Upper lobe of left lung (tissue), 6 donors: ENCODE measurements at places on chromosomes 6 and 20. TPM values are rescaled to one million over a fixed set of nuclear protein-coding genes. Genes with fewer than 3 reads are reported as not detected.

The NFATC2 gene
- total RNA-seq: 6.1 TPM

GRCh38 chr6:41935193-41935574 is 6.4 kb downstream of the CCND3 start:
- H3K27ac ChIP-seq: no peak overlapping the region
- H3K4me1 ChIP-seq: peaks cover 54% of the 10 kb centered on the region
- no peak overlapping the region for H3K4me3 ChIP-seq

- H3K4me1 ChIP-seq: no peaks in the 10 kb centered on the region
- no peak for DNase-seq
- H3K36me3 ChIP-seq: no peaks in the 10 kb centered on the region
- no peaks in the 10 kb centered on the region for H3K27me3 ChIP-seq
Measured at GRCh38 chr6:133707456-133707855, 181.5 kb upstream of the TCF21 start.

GRCh38 chr6:96620851-96621250 is 57.9 kb downstream of the FHL5 start:
- no peaks in the 10 kb centered on the region for H3K4me1 ChIP-seq
- H3K27ac ChIP-seq: no peak overlapping the region
- H3K4me3 ChIP-seq: no peak overlapping the region
- H3K36me3 ChIP-seq: no peaks in the 10 kb centered on the region
- DNase-seq: no peak

DNA sequence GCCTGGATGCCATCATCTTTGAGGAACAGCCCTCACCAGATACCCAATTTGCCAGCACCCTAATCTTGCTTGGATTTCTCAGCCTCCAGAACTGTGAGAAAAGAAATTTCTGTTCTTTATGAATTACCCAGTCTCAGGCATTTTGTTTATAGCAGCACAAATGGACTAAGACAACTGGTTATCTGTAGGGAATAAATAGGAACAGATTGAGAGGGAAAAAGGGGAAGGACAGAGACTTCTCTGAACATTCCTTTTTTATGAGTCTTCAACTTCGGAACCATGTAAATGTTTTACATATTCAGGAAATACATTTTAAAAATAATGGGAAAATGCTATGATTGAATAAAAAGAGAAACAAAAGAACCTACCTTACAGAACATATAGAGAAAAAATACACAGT is 20.9 kb downstream of the KCTD20 start:
- no peak for DNase-seq
- peaks cover 3% of the 10 kb centered on the region for H3K4me1 ChIP-seq
- no peak overlapping the region for H3K27ac ChIP-seq
- H3K36me3 ChIP-seq: no peaks in the 10 kb centered on the region

The CALHM5 gene
- total RNA-seq: 2.9 TPM

The PRR18 gene
- 0.77 TPM for total RNA-seq

- H3K27ac ChIP-seq: no peak overlapping the region
- peaks cover 5% of the 10 kb centered on the region for H3K36me3 ChIP-seq
- no peaks in the 10 kb centered on the region for H3K4me1 ChIP-seq
- no peak for DNase-seq
- no peaks in the 10 kb centered on the region for H3K27me3 ChIP-seq
Measured at GRCh38 chr6:125859727-125860126, 69.0 kb downstream of the NCOA7 start.

DNA sequence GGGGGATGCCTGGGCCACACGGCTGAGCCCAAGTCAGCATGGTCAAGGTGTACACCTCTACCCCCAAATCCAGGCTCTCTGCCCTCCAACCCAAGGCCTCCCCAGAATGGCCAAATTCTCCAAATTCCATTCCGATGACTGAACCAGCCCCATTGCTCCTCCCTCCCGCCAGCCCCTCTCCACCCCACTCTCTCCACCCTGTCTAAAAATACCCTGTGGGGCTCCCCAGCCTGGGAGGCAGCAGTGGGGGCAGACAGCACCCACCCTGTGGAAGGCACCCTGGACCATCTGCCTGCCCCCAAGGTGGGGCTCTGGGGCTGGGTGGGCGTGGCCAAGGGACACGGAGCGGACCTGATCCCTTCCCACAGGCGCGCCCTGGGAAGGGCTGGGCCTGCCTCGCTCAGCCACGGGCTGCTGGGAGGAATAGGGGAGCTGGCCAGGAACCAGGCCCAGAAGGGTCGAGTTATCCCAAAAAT is 11.4 kb downstream of the TEAD3 start:
- no peaks in the 10 kb centered on the region for H3K36me3 ChIP-seq
- peak; percentile 85 for DNase-seq

- H3K4me3 ChIP-seq: no peak overlapping the region
- H3K4me1 ChIP-seq: peaks cover 14% of the 10 kb centered on the region
- DNase-seq: no peak
- H3K27ac ChIP-seq: no peak overlapping the region
- peaks cover 18% of the 10 kb centered on the region for H3K27me3 ChIP-seq
- no peaks in the 10 kb centered on the region for H3K36me3 ChIP-seq
Measured at GRCh38 chr6:130369831-130370230, 4.0 kb downstream of the TMEM200A start.

The SPINT4 gene
- not detected for total RNA-seq

GRCh38 chr6:161189891-161190290 is 84.0 kb downstream of the AGPAT4 start:
- no peaks in the 10 kb centered on the region for H3K27me3 ChIP-seq
- no peak overlapping the region for H3K4me3 ChIP-seq
- no peaks in the 10 kb centered on the region for H3K4me1 ChIP-seq

DNA sequence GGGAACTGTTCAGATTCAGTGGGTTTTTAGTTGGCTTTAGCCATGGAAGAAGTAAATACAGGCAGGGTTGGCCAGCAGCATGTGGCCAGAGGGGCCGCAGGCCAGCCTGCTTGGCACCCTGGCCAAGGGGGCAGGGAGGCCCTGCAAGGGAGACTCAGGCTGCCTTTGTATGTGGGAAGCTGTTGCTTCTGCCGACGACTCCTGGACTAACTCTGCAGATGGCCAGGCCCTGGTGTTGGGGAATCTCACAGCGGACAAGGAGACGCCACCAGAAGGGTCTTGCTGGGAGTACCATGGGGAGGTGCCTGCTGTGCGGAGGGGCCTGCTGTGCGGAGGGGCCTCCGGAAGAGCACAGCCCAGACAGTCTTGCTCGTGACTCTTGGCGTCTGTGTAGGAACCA is 25.2 kb downstream of the PYGB start:
- no peaks in the 10 kb centered on the region for H3K27me3 ChIP-seq
- H3K27ac ChIP-seq: no peak overlapping the region
- H3K36me3 ChIP-seq: peaks cover 87% of the 10 kb centered on the region
- DNase-seq: no peak

The PPP1R3G gene
- 0.30 TPM for total RNA-seq
